Heart right ventricle (tissue), 16 donors: ENCODE measurements at places on chromosomes 16 and 17.

GRCh38 chr17:44546671-44547606 is 10.3 kb upstream of the FZD2 start:
- DNase-seq = no peak

- no peak for DNase-seq
Observed at GRCh38 chr17:4083187-4083586, 59.6 kb downstream of the ZZEF1 start.

DNA sequence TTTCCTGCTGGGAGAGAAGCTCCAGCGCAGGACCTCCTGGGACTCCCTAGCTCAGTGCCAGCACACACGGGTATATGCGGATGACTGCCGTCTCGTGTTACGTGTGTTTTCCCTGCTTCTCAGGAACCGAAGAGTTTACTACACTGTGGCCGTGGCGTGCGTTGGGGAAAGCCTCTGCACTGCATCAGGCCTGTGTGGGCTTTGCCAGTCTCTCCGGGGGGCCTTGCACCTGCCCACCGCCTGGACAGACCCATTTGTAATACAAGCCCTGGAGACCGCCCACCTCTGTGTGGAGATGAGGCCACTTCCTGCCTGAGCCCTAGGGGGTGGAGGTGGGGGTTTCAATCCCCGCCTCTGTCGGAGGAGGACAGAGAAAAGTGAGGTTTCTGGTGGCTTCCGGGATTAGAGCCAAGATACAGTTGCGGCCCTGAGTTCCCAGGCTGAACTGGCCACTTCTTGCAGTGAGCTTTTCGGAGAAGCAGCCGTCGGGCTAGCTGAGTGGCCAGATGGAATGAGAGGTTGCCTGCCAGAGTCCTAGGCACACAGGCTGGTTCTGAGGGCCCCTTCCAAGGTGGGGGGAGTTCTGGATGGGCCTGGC is 43.4 kb upstream of the GSE1 start:
- DNase-seq = no peak

GRCh38 chr17:77465358-77466041 is 324.7 kb downstream of the SEC14L1 start:
- peak; percentile 78 for DNase-seq

DNA sequence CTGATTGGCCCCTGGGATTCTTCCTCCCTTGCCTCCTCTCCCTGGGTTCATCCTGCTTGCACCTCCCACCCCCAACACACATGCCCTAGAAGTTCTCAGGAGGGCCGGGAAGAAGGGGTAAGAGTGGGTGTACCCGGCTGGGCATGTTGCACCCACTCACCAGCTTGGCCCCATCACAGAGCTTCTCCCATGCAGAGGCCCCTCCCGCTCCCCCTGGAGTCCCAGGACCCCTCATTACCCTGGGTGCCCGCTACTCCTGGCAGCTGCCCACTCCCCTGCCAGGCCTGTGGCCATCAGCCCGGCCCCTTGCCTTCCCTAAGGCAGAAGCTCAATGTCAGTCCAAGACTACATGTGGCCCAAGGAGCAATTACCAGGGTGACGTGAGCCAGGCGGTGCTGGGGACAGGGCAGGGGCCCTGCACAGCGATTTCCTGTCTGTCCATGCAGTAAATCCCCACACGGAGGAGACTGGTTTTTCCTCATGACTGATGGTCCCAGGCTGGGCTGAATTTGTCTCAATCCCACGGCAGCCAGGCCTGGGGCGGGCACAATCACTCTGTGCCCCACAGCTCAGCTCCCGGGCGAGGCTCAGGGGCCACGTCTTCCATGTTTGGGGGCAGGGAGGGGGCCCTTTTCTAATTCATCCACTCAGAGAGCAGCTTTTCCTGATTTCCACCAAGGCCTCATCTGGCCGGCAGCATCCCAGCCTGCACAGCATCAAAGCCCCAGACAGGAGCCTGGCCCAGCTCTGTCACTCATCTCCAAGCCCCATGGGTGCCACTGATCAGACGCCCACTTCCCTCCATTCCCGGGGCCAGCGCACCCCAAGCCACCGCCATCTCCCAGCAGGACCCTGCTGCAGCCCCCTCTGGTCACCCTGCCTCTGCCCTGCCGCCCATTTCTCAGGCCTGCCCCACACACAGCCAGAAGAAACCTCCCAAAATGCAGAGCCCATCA is 234.7 kb downstream of the KATNIP start:
- DNase-seq = no peak

DNA sequence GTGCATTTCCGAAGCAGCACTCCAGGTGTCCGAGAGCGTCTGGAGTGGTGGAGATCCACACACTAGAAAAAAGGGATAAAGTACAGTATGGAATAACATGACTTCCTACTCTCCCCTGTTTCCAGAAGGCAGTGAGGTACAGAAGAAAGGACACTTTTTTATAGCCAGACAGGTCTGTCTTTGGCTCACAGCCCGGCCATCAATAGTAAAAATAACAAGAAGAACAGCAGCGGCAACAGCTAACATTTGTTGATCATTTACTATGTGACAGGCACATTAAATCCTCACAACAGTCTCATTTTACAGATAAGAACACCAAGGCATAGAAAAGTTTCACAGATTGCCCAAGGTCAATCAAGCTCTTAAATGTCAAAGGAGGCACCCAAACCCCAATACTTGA is 16.2 kb downstream of the DYNLRB2 start:
- no peak for DNase-seq

DNA sequence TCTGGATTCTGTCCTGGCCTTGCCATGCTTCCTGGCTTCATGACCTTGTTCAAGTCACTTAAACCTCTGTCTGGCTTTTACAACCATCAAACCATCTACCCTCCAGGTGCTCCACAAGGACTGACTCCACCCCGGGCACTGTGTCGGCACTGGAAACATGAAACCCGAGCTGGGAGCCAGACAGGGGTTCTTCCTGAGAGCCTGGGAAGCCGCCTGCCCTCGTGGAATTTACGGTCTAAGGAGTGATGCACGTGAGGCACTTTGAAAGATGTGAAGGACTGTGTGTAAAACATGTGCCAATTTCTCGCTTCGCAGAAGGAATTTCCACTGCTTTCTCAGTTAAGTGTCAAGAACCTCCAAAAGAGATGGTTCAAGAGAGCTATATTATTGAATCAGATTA is 11.6 kb downstream of the CDK5R1 start:
- DNase-seq = no peak

DNA sequence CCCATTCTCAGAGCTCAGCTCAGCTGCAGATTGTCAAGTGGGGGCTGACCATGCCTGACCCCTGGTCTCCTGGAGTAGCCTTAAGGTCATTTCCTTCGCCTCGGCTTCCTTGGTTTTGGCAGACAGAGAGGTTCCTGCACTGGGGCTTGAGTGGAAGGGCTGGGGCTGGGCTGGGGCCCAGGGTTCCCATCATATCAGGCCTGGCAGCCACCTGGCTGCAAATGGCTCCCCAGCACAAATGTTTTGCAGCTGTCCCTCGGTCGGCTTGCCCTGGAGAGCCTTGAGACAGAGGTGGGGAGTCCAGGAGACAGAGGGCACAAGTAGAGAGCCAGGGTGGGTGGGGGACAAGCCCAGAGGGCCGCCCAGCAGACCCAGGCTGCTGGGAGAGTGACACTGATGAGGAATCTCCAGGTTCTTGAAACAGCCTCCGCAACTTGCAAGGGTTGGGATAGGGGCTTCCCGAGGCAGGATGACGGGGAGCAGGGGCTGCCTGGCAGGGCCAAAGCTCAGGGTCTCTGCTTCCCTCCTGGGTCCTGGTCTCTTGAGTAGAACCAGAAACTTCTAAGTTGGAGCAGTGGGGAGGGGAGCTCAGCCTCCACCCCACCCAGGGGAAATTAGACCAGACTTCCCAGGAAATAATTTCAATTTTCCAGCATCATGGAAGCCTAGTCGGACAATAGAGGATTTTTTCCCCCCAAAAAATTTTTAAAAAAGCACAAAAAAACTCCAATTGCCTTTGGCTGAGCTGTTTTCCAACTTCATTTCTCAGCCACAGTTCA is 19.3 kb downstream of the IGFBP4 start:
- DNase-seq = no peak

GRCh38 chr16:23999663-24000062 is 163.9 kb downstream of the PRKCB start:
- no peak for DNase-seq

DNA sequence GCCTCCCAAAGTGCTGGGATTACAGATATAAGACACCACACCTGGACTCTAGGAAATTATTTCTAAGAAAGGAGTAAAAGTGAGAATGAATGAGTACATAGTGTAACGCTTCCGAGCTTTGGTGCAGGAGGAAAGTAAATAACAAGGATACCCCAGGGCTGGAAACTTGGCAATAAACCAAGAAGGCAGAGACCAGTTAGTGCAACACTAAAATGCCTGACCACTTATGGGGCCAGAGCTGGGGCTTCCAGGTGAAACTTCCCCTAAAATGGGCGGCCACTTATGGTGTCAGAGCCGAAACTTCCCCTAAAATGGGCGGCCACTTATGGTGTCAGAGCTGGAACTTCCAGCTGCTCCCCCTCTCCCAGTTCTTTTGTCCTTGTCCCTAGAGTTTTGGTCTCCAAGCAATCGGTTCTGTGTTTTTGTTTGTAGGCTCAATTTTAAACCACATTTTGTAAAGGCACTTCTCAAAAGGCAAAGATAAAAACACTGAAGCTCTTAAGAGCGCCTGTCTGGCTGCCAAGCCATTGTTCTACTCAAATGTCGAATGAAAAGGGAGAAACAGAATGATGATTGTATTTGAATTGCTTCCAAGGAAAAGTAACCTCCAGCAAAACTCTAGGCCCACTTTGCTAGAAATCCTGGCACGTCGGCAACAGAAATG is 63.9 kb downstream of the NXN start:
- DNase-seq = peak; percentile 30

DNA sequence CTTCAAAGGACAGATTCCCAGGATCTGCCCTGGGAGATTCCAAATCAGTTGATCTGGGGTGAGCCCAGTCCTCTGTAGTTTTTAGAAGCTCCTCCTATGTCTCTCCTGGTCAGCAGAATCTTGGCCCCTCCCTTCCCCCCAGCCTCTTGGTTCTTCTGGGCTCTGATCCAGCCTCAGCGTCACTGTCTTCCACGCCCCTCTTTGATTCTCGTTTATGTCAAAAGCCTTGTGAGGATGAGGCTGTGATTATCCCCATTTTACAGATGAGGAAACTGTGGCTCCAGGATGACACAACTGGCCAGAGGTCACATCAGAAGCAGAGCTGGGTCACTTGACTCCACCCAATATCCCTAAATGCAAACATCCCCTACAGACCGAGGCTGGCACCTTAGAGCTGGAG is 840 bp upstream of the CDH5 start:
- DNase-seq = peak; percentile 78

GRCh38 chr17:73841431-73842060 is 197.3 kb upstream of the SDK2 start:
- DNase-seq = no peak

GRCh38 chr17:57269052-57269451 is 12.7 kb downstream of the MSI2 start:
- no peak for DNase-seq

DNA sequence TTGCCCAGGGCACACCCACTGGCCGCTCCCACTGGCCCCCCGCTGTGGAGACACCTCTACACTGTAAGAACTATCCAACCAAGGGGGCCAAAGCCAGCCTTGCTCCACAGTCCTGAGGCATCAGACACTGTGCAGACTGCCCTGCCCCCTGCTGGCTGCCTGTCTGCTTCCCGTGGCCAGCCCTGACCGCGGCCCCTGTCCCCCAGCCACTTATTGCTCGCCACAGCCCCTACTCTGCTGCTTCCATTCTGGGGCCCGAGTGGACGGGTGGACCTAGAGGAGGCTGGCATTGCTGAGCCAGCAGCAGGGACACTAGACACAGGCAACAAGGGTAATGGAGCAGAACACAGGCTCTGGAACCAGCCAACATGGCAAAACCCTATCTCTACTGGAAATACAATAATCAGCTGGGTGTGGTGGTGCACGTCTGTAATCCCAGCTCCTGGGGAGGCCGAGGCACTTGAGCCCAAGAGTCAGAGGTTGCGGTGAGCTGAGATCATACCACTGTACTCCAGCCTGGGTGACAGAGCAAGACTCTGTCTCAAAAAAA is 19.7 kb upstream of the LRRC37A3 start:
- peak; percentile 29 for DNase-seq

GRCh38 chr17:29909236-29910003 is 20.6 kb downstream of the SSH2 start:
- no peak for DNase-seq
